ENCODE measurements at places on chromosomes 2 and 18.

- peak; percentile 73 for DNase-seq
These were observed at the start of gene FNDC4 for GRCh38 chr2:27494944-27495554. Gene FNDC4 (minus strand): TSS chr2:27495200. CDS start chr2:27494679, 521 bp downstream.

DNA sequence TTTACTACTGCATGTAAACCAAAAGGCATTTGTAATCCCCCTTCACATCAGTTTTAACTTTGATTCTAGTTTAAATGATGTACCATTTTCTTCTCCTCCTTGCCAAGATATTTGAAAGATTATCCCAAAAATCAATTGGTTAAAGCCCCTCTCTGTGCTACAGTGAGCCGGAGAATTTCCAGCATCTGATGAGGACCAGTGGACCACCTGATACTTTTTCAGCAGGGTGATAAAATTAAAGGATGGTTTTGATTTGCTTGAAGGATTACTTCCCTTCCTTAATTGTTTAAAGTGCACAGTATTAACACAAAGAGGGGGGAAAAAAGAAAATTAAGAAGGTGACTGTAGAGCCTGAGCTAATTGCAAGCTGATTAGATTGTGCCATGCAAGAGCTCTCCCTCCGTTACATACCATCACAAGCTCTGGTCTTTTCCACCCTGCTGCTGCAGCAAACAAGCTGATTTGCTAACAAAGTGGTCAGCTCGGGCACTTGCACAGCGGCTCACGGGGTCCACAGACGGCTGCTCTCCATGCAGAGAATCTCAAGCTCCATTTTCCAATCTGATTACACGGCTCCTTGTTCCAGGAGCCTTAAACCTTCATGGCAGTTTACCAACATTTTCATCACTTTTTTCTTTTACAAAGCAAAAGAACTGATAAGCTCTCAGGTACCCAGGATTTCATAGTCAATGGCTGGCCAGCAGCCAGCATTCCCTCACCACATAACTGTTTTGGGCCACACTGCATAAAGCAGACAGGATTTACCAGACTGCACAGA lies 22.1 kb downstream of the FIGN start:
- peak; percentile 80 for DNase-seq

- DNase-seq: peak; percentile 80
These were observed 58.6 kb downstream of the KCNG2 start for GRCh38 chr18:79856119-79857007.

GRCh38 chr2:147110317-147110716 lies 734.5 kb upstream of the ACVR2A start:
- DNase-seq: peak; percentile 82

GRCh38 chr2:221346411-221346810 lies 225.7 kb downstream of the EPHA4 start:
- no peak for DNase-seq

DNA sequence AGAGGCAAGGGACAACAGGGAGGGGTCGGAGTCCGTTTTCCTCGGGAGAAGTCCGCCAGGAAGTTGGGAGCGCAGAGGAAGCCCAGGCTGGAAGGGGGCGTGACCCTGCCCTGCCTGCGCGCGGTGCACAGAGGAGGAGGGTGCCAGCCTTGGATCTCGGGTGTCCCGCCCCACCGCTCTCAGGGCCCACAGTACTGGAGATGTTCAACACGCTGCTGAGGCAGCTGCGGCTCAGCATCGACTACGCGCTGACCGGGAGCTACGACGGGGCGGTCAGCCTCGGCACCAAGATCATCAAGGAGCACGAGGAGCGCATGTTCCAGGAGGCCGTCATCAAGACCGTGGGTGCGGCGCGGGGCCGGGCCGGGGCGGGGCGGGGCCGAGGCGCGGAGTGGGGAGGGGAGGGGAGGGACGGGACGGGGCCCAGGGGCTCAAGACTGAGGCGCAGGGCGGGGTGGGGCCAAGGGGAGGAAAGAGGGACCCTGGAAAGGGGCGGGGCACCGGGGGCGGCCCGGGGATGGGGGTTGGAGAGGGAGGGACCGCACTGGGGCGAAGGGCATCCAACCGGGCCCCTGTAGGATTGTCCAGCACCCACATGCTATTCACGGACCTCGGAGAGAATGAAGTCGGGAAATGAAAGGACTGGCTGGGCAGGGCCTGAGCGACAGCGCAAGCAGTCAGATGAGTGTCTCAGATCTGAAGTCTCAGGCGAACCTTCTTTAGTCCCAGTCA lies 36.6 kb downstream of the POMC start:
- no peak for DNase-seq

DNA sequence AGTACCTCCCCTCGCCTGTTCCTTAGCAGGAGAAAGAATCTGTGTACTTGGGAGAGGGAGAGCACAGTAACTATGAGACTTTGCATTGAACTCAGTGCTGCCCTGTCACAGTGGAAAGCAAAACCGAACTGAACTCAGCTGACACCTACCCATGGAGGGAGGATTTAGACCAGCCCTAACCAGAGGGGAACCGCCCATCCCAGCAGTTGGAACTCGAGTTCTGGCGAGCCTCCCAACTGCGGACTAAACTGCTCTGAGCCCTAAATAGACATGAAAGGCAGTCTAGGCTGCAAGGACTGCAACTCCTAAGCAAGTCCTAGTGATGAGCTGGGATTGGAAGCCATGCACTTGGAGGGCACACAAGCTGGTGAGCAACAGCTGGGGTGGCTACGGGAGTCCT lies 110.4 kb downstream of the GRB14 start:
- DNase-seq: no peak

- DNase-seq: no peak
These were observed 71.1 kb upstream of the HK2 start for GRCh38 chr2:74762789-74763188.

DNA sequence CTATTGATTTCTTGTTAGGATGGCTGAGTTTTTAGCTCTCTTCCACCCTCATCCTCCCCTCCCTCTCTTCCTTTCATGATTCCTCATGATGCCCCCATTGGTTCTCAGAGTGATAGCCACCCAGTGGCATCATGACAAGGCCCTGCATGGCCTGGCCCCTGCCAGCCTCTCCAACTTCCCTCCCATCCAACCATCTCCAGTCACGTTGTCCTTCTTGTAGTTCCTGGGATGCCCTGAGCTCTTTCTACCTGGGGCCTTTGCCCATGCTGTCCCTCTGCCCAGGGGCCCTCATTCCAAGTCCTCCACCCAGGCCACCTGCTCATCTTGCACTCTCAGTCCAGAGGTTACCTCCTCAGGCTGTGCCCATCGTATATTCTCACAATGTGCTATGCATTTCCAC lies 247.5 kb downstream of the TFCP2L1 start:
- no peak for DNase-seq

GRCh38 chr2:15675456-15676195 lies 84.0 kb downstream of the DDX1 start:
- DNase-seq: no peak

DNA sequence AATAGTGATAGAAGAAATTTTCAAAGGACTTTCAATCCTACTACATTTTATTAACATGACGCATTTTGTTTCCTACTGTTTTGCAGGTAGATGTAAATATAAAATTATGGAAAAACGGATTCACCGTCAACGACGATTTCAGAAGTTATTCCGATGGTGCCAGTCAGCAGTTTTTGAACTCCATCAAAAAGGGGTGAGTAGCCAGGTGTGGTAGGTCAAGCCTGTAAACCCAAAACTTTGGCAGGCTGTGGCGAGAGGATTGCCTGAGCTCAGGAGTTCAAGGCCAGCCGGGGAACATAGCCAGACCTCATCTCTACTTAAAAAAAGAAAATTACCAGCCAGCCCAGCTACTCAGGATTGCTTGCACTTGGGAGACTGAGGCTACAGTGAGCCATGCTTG lies 33.0 kb upstream of the MFSD2B start:
- DNase-seq: no peak

DNA sequence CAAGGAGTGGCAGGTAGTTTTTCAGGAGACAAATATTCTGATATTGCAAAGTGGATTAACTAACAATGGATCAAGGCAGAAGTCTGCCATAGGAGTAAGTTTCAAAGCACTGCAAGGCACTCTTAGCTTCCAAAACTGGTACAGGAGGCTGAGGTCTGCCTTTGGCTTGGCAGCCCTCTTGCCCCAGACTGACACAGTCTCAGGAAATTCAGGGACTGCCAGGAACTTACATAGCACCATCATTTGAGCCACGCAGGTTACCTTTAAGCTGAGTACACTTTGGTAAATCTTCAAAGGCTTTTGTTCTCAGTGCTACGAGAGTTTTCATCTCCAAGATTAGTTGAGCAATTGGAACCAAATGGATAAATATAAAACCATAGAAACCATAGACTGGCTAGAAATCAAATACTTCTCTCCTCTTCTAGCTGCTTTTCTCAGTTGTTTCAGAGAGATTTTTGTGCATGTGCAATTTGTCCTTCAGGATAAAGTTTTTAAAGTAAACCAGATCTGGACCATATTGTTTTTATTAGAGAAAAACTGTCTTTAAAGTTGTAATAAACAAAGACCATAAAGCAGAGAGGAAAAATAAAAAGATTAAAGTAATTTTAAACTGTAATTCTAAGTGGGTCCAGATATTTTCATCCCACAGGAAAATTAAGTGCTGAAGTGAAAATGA lies 18.8 kb downstream of the ANKRD29 start:
- DNase-seq: peak; percentile 26

GRCh38 chr18:40962784-40963183 lies 992.2 kb upstream of the PIK3C3 start:
- no peak for DNase-seq

DNA sequence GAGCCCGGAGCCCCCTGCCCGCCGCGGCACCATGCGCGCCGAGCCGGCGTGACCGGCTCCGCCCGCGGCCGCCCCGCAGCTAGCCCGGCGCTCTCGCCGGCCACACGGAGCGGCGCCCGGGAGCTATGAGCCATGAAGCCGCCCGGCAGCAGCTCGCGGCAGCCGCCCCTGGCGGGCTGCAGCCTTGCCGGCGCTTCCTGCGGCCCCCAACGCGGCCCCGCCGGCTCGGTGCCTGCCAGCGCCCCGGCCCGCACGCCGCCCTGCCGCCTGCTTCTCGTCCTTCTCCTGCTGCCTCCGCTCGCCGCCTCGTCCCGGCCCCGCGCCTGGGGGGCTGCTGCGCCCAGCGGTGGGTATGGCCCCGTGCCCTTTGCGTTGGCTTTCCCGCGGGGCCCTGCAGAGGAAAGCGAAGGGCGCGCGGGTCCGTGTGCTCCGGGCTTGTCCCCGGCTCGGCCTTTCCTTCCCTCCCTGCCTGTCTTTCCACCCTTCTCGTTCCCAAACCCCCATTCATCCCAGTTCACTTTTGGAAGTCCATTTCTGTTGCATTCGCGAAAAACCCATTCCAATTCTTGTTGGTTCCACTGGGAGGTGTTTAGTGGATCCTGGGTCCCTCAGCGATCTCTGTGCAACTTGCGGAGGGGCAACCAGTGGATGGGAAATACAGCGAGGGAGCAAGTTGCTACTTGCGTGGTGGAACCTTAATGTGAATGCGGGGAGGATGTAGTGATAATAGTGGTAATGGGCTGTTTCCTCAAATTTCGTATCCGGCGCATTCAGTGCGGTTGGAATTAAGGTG lies 599 bp downstream of the ADAM23 start:
- DNase-seq: peak; percentile 82

GRCh38 chr2:237864940-237865622 lies 5.7 kb downstream of the RAMP1 start:
- DNase-seq: no peak

DNA sequence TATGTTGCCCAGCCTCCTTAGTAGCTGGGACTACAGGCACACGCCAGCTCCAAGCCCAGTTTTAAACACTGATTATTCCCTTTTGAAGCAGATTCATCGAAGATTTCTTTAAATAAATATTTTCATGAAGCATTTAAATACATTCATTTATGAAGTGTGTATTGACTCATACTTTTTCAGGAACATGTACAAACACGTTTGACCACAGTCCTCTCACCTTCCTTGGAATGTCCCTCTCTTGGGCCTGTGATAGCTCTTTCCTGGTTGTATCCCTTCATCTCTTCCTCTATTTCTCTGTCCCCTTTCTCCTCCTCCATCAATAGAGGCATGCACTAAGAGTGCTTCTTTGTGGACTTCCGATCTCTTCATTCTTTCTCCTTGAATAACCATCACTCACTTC lies 2.5 kb downstream of the PSTPIP2 start:
- DNase-seq: no peak

DNA sequence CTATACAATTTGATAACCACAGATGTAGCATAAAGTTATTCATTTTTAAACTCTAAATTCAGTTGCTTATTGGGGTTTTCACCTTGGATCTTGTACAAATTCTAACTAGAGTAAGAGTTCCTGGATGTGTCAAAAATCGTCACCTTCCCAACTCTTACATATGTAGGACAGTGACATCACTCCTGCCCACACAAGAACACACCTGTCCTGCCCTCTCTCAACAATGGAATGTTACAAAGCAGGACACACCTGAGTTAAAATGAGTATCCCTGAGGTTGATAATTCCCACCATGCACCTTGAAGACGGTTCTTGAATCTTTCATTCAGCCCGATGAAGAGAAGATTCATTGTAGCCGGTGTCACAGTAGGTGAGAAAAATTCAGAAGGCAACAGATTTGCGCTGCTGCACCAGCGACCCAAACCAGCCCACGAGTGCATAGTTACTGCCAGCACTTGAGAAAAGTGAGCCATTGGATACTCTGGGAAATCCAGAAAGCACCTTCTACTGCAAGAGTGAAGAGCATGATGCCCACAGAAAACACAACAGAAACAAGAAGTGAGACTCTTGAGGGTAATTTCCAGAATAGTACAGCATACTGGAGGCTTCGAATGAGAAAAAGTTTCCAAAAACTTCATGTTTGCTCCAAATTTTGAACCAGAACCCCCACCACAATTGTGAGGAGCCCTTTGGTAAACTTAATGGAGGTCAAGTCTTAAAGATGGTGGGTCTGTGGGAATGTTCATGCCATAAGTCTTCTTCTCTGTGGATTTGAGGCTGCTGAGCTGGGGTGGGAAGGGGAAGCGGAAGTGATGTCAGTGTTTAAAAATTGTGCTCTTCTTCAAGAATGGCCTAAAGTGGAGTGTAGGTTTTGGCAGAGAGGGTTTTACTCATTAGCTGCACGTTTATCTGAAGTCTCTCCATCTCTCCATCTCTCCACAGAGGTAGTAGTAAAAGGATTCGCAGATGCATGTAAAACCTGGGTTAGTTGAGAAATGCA lies 34.7 kb upstream of the ADAM23 start:
- no peak for DNase-seq

- no peak for DNase-seq
These were observed 336.7 kb upstream of the ATP5MC3 start for GRCh38 chr2:175518206-175518605.

- no peak for DNase-seq
These were observed 278.6 kb downstream of the CDH19 start for GRCh38 chr18:66325251-66325650.

- DNase-seq: no peak
These were observed 38.1 kb downstream of the PLEK start for GRCh38 chr2:68403199-68403644.

DNA sequence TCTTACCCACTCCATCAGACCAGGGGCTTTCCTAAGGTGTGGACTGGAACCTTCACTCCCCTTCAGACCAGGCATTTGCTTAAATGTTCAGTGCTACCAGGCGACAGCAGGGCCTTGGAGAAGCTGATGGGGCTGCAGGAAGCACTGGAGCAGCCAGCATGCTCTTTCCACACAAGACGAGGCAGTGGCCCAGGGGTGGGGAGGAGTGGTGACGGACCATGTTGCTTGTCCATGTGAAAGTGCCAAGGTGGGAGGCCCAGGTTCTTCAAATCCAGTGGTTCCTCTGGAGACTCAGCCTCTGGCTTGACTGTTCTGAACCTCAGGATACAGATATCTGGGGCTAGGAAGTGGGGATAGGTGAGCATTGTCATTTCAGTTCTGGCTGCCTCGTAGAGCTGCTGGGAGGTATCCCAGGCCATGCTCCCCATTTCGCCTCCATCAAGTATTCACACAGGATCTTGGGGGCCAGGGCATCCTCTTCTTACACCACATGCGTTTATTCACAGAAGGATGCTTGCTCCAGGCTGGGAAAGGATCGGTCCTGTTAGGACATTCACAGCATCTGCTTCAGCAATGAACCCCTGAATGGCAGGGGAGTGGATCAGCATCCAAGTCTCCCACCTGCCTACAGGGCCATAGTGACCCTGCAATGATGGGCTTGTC lies 62.2 kb downstream of the SFXN5 start:
- no peak for DNase-seq

Data from eye (tissue), 1 donor.